ENCODE measurements at places on chromosomes 7 and 10.

DNA sequence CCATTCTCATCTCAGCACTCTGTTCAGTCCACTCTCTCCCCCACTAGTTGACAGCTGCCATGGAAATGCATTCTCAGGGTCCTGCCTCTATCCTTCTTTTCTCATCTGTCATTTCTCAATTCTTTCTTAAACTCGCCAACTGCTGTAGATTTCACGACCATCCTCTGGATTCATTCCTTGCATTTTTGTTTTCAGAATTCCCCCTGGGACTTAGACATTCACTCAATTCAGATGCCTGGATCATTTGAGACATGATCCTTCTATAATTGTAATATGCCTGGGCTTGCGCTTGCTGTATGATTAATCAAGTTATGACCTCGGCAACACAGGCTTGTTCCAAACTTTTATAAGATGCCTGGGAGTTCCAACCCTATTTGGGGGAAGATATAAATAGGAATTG is 104.5 kb downstream of the RAB11FIP2 start:
- DNase-seq: no peak

- no peak for DNase-seq
Observed at GRCh38 chr7:112484671-112485167, 3.9 kb downstream of the LSMEM1 start.

GRCh38 chr10:17712717-17713471 is 39.1 kb upstream of the TMEM236 start:
- DNase-seq: no peak

GRCh38 chr10:101293007-101293723 is 60.8 kb upstream of the BTRC start:
- DNase-seq: no peak

DNA sequence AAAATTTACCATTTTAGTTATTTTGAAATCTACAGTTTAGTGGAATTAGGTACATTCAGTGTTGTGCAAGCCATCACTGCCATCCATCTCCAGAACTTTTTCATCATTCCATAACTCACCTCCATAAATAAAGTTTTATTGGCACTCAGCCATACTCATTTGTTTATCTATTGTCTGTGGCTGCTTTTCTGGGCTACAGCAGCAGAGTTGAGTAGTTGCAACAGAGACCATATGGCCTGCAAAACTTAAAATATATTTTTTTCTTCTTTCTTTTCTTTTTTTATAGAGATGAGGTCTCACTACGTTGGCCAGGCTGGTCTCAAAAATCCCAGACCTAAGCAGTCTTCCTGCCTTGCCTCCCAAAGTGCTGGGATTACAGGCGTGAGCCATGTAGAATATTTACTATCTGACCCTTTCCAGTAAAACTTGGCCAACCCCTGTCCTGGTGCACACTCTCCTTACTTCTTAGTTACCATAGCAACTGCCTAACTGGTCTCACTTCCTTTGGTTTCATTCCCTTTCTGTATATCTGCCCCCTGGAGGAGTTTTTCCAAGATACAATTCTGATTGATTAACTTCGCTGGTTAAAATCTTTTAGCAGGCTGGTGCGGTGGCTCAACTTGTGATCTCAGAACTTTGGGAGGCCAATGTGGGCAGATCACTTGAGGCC is 133.2 kb downstream of the CUX1 start:
- no peak for DNase-seq

GRCh38 chr7:26457696-26458327 is 166.2 kb downstream of the SNX10 start:
- DNase-seq: no peak

DNA sequence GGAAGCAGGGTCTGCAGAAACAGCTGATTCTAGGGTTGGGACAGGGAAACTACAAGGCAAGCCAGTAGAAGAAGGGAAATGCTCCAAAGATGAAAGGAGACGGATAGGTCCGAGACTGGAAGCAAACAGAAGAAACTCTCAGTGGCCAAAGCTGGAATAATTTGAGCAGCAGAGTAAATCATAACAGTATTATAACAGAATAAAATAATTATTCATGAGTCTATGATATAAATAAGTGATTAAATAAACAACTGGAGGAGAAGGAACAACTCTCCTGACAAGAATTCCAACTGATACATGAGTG is 27.6 kb downstream of the EZH2 start:
- DNase-seq: no peak

DNA sequence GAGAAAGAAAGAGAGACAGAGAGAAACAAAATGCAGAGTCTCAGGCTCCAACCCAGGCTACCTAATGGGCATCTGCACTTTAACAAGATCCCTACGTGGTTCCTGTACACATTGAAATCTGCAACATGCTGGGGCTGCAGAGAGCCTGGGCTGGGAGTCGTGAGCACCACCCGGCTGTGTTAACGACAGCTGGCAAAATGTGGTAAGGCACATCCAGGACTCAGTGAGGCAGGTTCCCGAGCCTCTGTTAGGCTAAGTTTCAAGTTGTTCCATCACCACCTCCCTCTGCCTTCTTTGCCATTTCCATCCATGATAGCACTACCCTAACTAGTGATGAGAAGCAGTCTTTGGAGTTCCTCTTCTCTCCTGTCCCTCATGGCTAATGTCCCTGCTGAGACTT is 1.4 kb downstream of the AKR1B10 start:
- no peak for DNase-seq

- no peak for DNase-seq
Observed at GRCh38 chr7:14767716-14768425, 134.7 kb downstream of the DGKB start.

GRCh38 chr7:128916643-128916915 is 6.1 kb upstream of the KCP start:
- DNase-seq: no peak

GRCh38 chr10:17735166-17735941 is 16.6 kb upstream of the TMEM236 start:
- no peak for DNase-seq

- DNase-seq: no peak
Observed at GRCh38 chr10:30562787-30563186, 66.8 kb downstream of the LYZL2 start.

DNA sequence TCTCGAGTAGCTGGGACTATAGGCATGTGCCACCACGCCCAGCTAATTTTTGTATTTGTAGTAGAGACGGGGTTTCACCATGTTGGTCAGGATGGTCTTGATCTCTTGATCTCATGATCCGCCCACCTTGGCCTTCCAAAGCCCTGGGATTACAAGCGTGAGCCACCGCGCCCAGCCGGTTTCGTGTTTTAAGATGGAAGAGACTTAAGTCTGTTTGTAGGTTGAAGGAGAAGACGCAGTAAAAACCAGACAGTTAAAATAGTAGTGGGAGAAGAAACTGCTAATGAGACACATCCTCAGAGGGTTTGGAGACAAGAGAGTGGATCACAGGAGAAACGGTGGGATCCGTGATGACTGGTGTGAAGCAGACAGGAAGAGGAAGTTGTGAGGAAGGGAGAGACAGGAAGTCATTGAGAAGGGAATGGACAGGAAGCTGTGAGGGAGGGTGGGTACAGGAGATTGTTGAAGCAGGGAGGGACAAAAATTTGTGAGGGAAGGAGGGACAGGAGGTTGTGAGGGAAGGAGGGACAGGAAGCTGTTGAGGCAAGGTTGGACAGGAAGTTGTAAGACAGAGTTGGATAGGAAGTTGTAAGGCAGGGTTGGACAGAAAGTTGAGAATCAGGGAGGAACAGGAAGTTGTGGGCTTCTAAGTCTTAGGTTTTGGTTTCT is 115.5 kb downstream of the WDFY4 start:
- peak; percentile 87 for DNase-seq

- no peak for DNase-seq
Observed at GRCh38 chr10:33506391-33506790, 171.9 kb upstream of the NRP1 start.

GRCh38 chr10:93268021-93268420 is 194.3 kb downstream of the CYP26A1 start:
- DNase-seq: no peak

GRCh38 chr10:116809483-116810119 is 39.7 kb upstream of the ENO4 start:
- DNase-seq: no peak

DNA sequence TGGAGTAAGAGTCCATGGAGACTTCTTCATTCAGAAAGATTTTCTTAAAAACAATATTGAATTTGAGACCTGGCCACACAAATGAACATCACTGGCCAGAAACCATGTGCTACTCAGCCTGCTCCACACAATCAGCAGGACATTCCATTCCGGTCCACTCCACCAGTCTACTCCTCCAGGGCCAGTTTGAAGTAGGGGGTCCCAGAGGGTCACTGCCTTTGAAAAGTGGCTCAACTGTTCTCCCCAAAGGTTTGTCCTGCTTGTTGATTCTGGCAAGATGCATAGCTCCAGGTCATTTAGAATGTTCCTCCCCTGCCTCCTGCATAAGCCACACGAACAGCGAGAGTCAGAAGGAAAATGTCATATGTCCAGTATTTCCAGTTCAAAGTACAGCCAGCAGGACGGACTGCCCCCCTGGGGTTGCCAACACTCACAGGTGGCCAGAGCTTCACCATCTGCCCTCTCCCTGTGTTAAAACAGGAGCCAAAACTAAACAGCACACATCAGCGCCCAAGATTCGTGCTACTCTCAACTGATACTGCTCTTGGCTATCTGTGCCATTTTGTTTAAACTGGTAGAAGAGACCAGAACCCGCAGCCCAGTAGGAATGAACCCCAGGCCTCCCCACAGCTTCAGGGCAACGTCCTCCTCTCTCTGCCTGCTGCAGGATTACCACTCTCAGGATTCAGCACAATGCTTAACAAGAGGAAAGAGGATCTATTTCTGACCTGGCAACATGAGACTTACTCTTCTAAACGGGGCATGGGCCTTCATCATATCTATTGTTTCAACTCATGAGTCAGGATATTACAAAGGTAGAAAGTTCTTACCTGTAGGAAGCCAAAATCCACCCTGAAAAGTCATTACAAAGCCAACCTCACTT is 11.3 kb downstream of the GRB10 start:
- DNase-seq: no peak

GRCh38 chr10:100009793-100010676 is at the start of gene DNMBP:
TSS of gene DNMBP (minus strand) at chr10:100009947. CDS start at chr10:99972124, 37,823 bp downstream.
- peak; percentile 57 for DNase-seq

DNA sequence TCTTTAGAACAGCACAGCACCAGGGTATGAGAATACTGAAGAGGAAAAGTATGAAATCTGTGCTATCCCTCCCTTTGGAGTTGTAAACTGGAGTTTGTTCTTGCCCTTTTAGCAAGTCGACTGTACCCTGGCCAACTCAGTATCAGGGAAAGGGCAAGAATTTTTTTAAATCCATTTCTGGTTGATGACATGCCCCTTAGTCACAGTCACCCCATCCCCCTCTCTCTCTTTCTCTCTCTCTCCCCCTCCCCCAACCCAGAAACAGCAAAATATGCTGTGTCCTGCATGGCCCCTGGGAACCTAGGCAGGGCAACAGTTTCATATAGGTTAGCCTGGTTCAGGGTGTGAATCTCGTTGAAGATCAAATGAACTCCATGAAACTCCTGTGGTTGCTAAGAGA is 177.7 kb upstream of the ADO start:
- no peak for DNase-seq

- no peak for DNase-seq
Observed at GRCh38 chr10:120835603-120836002, 15.6 kb upstream of the WDR11 start.
